ENCODE measurements at places on chromosomes 3 and 15.

DNA sequence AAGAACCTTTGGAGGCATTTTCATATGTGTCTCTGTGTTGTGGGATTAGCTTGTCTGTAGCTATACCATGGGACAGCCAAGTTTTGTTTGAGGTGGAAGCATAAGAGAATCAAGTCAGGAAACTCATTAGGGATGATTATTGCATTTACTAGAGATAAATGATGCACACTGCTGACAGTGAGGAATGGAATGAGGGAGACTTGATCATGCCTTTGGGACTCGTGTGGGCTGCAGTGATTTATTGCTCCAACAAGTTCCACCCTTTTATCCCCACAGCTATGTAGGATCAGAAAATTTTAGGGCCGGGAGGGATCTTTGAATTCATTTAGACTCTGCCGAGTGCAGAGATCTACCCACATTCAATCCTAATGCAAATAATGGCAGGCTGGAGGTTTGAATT is 16.3 kb downstream of the ZNF385D start:
- DNase-seq, result no peak

DNA sequence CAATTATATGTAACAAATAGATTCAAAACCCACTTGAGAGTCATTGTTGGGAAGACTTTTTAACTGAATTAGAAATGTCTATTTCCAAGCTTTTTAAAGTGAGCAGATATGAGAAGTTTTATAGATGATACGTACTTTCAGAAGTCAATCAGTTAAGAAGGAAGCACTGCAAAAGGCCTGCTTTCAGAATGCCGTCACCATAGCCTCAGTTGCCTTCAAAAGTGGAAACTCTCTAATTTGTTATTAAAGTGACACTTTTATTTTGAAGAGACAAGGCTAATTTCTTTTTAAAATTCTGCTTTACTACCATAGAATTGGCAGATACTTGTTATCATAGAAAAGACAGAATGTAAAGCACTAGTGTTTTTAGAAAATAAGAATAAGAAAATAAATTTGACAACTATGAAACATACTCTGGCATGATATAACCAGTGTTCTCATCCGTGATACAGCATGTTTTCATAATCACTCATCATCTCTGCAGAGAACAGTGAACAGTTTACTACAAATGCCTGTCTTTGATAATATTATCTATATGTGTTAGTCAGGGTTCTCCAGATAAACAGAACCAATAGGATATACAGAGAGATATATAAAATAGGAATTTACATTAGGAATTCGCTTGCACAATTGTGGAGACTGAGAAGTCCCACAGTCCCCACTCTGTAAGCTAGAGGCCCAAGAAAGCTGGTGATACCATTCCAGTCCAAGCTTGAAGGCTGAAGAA is 7.0 kb upstream of the PLD1 start:
- DNase-seq, result no peak

DNA sequence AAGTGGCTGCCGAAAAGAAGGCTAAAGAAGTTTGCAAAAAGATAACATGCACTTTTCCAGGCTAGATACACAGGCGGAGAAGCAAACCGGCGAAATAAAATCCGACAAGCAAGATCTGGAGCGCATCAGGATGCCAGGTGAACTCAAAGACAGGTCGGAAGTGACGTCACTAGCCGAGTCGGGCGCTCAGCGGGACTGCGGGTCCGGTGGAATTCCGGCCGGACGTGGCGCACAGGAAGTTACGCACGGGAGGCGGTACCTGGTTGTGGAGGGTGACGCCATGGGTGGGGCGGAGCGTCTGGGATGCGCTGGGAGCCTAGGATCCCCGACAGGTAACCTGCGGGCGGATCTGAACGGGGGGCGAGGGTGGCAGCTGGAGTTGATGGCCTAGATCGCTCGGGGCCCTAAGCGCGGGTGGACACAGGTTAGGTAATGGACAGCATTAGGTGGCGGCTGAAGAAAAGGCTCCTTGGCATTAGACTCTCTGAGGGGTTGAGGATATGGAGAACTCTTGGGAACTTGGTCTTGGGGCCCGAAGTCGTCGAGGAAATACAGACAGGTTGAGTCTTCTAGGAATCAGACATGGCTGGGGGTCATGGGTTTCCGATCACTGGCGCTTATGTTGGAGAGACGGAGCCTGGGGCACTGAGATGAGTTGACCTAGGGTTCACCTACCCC is 29.0 kb upstream of the EHHADH start:
- peak; percentile 81 for DNase-seq

GRCh38 chr15:65801229-65801805 is 9.2 kb upstream of the DENND4A start:
- DNase-seq, result no peak

- no peak for DNase-seq
Measured at GRCh38 chr3:25548836-25549235, 115.9 kb downstream of the TOP2B start.

- DNase-seq, result peak; percentile 60
Measured at GRCh38 chr3:58414538-58415197, 19.0 kb downstream of the PDHB start.

GRCh38 chr3:59374818-59375211 is 325.0 kb upstream of the CFAP20DC start:
- DNase-seq, result no peak

- no peak for DNase-seq
Measured at GRCh38 chr3:35894735-35895134, 255.4 kb downstream of the ARPP21 start.

DNA sequence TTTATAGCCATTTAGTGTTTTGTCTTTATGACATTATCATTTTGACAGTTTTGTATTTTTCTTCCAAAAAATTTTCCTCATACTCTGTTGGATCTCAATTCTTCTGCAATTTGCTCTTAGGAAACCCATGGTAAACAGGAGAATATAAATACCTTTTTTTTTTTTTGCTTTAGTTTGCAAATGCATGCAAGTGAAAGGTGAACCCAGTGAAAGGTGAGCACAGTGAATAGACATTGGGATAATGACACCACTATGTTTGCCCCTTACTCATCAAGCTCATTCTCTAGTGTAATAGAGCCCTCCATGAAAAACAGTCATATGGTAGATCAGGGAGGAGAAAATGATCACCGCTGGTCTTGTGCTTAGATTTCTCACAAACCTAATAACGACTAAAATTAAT is 59.0 kb upstream of the TRPC1 start:
- DNase-seq, result no peak

DNA sequence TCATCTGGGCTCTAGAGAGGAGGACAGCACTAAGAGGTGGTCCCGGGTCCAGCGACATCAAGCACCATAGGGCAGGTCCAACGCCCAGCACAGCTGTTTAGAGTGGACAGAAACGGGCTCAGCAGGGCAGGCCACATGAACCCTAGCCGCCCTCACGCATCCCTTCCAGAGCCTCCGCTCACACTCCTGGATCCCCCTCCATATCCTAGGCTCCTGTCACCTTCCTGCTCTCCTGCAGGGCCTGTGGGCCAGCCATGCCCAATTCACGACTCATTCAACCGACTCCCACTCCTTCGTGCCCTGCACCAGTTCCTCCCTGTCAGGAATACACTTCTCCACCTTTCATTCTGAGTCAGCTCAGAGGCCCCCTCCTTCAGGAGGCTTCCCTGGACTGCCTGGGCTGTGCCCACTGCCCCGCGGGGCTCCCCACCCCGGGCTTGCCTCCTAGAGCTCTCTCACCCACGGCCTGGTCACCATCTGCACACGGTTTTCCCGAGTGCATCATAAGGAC is 90.2 kb downstream of the LINGO1 start:
- DNase-seq, result no peak

GRCh38 chr3:87625876-87626275 is 349.5 kb upstream of the POU1F1 start:
- DNase-seq, result no peak

DNA sequence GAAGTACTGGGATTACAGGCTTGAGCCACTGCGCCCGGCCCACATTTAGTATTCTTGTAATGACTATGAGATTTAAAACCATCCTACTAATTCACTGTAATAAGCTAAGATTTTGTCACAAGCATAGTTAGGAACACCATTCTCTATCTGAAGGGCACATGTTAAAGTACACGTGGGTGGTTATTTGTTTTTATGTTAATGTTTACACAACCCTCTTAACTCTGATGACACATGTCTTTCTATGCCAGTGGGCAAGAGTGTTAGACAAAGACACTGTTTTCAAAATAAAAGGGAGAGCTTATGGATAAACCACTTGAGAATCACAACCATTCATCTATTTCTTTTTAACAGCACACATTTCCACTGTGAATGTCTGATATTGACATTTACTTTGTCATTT is 537.6 kb upstream of the IL12A start:
- DNase-seq, result no peak

GRCh38 chr3:56783644-56784447 is 17.9 kb downstream of the ARHGEF3 start:
- no peak for DNase-seq

- no peak for DNase-seq
Measured at GRCh38 chr3:133412183-133413132, 12.6 kb downstream of the BFSP2 start.

DNA sequence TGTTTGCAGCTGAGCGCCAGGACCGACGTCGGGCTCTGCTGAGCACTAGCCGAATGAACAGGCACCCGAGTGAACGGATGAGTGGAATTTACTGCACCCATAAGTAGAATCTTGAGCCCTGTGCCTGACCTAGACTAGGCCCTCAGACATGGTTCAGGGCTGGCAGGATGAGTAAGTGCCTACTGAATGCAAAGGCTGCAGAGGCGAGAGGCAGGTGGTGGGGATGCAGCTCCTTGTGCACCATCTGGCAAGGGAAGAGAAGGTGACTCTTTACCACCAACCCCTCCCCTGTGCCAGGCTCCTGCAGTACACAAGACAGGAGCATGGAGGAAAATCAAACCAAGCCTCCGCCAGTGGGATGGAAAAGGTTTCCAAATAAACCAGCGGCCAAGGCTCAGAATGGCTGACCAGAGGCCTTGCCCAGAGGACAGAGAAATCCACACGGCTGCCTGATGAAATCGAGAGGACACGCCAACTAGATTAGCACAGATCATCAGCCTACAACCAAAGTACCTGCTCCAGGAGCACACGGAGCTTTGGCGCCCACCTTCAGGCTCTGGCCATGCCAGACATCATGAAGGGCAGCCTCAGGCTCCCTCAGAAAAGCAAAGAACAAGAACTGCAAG is 141.7 kb upstream of the IQSEC1 start:
- no peak for DNase-seq

DNA sequence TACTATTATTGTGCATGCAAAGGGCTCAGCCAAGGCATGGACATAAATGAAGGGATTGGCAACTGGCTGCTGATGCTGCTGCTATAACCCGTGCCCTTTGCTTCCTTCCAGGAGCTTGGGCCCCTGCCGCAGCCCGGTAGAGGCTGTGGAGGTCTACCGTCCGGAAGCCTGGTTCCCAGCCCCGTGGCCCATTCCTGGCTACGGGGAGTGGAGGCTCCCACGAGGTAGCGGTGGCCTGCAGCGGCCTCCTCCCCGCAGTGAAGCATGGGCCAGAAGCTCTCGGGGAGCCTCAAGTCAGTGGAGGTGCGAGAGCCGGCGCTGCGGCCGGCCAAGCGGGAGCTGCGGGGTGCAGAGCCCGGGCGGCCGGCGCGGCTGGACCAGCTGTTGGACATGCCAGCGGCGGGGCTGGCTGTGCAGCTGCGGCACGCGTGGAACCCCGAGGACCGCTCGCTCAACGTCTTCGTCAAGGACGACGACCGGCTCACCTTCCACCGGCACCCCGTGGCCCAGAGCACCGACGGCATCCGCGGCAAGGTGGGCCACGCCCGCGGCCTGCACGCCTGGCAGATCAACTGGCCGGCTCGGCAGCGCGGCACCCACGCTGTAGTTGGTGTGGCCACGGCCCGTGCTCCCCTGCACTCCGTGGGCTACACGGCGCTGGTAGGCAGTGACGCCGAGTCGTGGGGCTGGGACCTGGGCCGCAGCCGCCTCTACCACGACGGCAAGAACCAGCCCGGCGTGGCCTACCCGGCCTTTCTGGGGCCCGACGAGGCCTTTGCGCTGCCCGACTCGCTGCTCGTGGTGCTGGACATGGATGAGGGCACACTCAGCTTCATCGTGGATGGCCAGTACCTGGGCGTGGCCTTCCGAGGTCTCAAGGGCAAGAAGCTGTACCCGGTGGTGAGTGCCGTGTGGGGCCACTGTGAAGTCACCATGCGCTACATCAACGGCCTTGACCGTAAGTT is 15.0 kb downstream of the SPSB4 start:
- no peak for DNase-seq

GRCh38 chr15:68348606-68349005 is 71.1 kb downstream of the FEM1B start:
- DNase-seq, result no peak

DNA sequence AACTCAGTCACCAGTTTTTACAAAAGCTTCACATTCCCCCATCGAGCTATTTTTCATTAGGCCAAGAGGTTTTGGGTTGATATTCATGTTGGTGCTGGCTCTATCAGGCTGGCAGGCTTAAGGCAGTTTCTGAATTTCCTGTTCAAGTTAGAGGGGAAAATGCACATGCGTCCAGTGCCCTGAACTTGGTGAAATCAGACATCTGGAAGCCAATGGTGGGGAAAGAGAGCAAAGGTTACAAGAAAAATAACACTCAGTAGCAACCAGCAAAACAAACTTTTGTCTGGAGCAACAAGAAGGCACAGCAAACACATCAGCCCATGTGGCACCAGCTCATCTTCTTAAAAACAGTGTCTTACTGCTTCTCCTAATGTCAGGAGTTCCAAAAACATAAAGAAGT is 155.6 kb upstream of the TSC22D2 start:
- no peak for DNase-seq

DNA sequence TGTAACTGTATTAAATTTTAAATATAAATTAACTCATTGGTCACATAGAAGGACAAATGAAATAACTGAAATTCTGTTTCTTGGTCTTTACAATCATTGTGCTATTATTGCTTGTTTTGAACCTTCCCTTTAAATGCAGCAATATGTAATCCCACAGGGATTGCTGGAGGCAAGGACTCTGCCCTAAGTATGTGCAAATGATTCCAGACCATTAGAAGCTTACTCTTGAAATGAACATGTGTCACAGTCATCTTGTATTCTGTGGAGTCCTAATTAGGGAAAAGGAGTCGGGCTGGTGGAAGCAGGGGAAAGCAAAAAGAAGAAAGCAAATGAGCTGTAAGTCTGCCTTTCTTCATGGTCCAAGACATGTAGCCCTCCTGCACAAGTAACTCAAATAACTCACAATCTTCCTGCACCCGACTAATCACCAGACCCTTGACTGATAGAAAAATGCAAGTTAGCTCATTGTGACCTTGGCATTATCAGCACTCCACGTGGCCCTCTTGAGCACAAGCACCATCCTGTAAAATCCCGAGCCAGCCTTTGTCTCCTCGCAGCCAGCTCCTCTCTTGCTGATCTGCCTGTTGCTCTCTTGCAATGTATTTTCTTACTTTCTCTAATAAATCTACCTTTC is 2.3 kb upstream of the TMPRSS7 start:
- DNase-seq, result no peak

GRCh38 chr3:116444819-116445310 is 422 bp downstream of the LSAMP start:
- no peak for DNase-seq

Data from foreskin melanocyte (primary cell).